ENCODE measurements at places on chromosomes 16 and 17.

GRCh38 chr16:51761001-51761400 lies 609.9 kb upstream of the SALL1 start:
- no peaks in the 10 kb centered on the region for H3K27me3 ChIP-seq
- no peak overlapping the region for H3K27ac ChIP-seq
- H3K4me3 ChIP-seq, result no peak overlapping the region
- DNase-seq, result no peak

- H3K27ac ChIP-seq, result no peak overlapping the region
- no peaks in the 10 kb centered on the region for H3K36me3 ChIP-seq
- H3K4me3 ChIP-seq, result no peak overlapping the region
- peaks cover 10% of the 10 kb centered on the region for H3K4me1 ChIP-seq
- no peak for DNase-seq
Observed at GRCh38 chr17:60106340-60107059, 27.8 kb upstream of the HEATR6 start.

DNA sequence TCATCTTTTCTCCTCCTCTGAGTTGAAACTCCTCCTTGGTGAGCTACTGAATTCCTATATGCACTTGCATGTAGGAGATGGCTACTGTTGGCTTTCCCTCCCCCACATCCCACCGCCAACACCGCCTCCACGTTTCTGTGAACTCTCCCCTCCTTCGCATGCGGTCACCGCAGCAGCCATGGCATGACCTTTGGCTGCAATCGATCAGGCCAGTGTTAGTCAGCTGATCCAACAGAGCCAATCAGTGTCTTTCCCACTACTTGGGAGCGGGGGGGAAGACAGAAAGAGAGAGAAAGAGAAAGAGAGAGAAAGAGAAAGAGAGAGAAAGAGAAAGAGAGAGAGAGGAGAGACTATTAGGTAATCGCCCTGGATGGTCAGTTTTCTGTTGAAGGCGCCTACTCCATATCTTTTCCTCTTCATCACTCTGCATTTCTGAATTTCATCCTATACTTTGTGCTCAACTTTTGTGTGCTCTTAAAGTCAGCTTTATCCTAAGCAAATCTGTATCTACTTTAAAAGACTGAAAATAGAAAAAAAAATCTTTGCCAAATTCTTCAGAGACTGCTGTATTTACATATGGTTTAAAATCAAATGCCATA lies 22.7 kb downstream of the ASGR1 start:
- no peak for DNase-seq
- no peaks in the 10 kb centered on the region for H3K36me3 ChIP-seq
- no peaks in the 10 kb centered on the region for H3K4me1 ChIP-seq
- peaks cover 4% of the 10 kb centered on the region for H3K27me3 ChIP-seq
- H3K4me3 ChIP-seq, result no peak overlapping the region
- H3K27ac ChIP-seq, result no peak overlapping the region

GRCh38 chr17:27535178-27535928 lies 79.1 kb downstream of the KSR1 start:
- H3K4me3 ChIP-seq, result no peak overlapping the region
- no peaks in the 10 kb centered on the region for H3K36me3 ChIP-seq
- no peaks in the 10 kb centered on the region for H3K27me3 ChIP-seq
- H3K4me1 ChIP-seq, result peaks cover 32% of the 10 kb centered on the region

DNA sequence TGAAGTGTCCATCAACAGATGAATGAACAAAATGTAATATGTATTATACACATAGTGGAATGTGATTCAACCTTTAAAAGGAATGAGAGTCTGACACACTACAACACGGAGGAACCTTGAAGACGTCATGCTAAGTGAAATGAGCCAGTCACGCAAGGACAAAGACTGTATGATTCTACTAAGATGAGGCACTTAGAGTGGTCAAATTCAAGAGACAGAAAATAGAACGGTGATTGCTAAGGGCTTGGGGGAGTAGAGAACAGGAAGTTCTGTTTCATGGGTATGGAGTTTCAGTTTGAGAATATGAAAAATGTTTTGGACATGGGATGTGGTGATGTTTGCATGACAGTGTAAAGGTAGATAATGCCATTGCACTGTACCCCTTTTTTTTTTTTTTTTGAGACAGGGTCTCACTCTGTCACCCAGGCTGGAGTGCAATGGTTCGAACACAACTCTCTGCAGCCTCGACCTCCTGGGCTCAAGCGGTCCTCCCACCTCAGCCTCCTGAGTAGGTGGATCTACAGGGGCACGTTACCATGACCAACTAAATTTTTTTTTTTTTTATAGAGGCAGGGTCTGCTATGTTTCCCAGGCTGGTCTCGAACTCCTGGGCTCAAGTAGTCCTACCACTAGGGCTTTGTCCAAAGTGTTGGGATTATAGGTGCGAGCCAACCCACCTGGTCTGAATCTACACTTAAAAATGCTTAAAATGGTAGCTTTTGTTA lies 2.9 kb upstream of the CCDC102A start:
- peak overlapping the region; percentile 78 for H3K4me3 ChIP-seq
- no peaks in the 10 kb centered on the region for H3K36me3 ChIP-seq
- peaks cover 71% of the 10 kb centered on the region for H3K4me1 ChIP-seq
- no peak for DNase-seq
- peaks cover 10% of the 10 kb centered on the region for H3K27me3 ChIP-seq
- peak overlapping the region; percentile 86 for H3K27ac ChIP-seq

GRCh38 chr16:85164431-85164830 lies 52.2 kb upstream of the CIBAR2 start:
- no peak overlapping the region for H3K4me3 ChIP-seq
- DNase-seq, result no peak
- no peaks in the 10 kb centered on the region for H3K27me3 ChIP-seq
- H3K4me1 ChIP-seq, result no peaks in the 10 kb centered on the region
- H3K36me3 ChIP-seq, result no peaks in the 10 kb centered on the region

DNA sequence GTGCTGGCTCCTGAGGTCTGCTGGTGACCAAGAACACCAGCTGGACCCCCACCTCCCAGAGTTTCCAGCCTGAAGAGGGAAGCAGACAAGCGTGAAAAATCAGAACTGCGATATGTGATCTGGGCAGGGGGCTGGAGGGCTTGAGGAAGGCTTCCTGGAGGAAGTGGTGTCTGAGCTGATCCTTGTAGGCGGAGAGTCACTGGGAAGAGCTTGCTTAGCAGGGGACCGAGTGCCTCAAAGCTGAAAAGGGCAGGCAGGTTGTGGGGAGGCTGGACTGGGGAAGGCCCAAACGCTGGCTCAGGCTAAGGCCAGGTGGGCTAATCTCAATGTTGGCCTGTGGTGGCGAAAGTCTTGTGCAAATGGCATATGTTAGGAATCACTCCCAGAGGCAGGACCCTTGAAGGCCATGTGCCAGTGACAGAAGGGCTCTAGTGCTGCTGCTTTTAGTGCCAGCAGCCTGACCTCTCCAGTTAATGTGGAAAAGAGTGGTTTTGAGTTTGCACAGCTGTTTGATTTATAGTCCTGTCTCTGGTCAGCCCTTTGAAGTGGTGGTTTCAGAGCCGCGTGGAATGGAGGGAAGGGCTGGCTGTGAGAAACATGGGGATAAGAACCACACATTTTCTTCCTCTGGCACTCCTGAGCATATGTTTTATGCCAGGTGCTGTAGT lies 85.3 kb upstream of the LGALS9 start:
- H3K36me3 ChIP-seq, result no peaks in the 10 kb centered on the region
- DNase-seq, result no peak
- peaks cover 6% of the 10 kb centered on the region for H3K27me3 ChIP-seq
- H3K27ac ChIP-seq, result peak overlapping the region; percentile 89

DNA sequence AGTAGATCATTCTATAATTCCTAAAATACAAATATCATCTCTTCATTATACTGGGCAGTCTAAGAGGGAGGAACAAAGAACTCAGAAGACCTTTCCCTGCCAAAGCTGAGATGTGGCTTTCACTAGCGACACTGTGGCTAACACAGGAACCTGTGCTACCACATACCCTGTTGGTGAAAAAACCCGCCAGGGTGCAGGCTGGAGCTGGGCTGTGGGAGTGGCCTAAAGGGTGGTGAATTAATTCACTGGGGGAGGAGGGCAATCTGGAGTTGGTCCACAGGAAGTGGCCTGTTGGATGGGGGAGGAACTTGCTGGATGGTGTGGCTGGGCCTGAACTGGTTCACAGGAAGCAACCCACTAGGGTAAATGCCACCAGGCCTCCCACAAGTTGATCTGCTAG lies 7.4 kb downstream of the ZNF594 start:
- H3K27ac ChIP-seq, result peak overlapping the region; percentile 60
- H3K27me3 ChIP-seq, result peaks cover 14% of the 10 kb centered on the region
- H3K4me3 ChIP-seq, result peak overlapping the region; percentile 71
- DNase-seq, result peak; percentile 92
- H3K4me1 ChIP-seq, result peaks cover 51% of the 10 kb centered on the region
- H3K36me3 ChIP-seq, result peaks cover 42% of the 10 kb centered on the region

GRCh38 chr17:43873091-43873490 lies 26.1 kb downstream of the CD300LG start:
- no peak overlapping the region for H3K27ac ChIP-seq
- no peak overlapping the region for H3K4me3 ChIP-seq
- DNase-seq, result no peak
- H3K4me1 ChIP-seq, result no peaks in the 10 kb centered on the region
- H3K36me3 ChIP-seq, result no peaks in the 10 kb centered on the region

- peaks cover 6% of the 10 kb centered on the region for H3K27me3 ChIP-seq
- H3K4me3 ChIP-seq, result peak overlapping the region; percentile 79
- H3K27ac ChIP-seq, result peak overlapping the region; percentile 94
- no peaks in the 10 kb centered on the region for H3K36me3 ChIP-seq
- DNase-seq, result peak; percentile 89
Observed at GRCh38 chr17:31654936-31655335, 204.1 kb downstream of the COPRS start.

DNA sequence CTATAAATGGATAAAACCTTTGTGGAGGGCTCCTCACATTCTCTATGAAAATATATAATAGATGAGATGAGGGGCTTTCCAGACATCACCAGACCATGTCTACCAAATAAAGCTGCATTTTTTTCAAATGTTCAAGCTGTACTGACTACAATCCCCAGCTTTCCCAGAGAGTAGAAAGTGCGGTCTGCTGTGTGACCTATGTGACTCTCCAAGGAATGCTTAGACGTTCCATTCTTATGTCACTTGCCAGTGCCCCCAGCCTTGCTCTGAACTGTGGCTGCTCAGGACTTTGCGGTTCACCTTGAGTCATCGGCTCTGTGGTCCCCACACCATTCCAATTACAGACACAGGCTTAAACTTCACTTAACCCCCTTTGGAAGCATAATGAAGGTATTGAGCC lies 47.8 kb upstream of the SCNN1B start:
- DNase-seq, result no peak
- H3K36me3 ChIP-seq, result no peaks in the 10 kb centered on the region
- H3K27ac ChIP-seq, result no peak overlapping the region
- H3K27me3 ChIP-seq, result peaks cover 1% of the 10 kb centered on the region
- no peaks in the 10 kb centered on the region for H3K4me1 ChIP-seq

DNA sequence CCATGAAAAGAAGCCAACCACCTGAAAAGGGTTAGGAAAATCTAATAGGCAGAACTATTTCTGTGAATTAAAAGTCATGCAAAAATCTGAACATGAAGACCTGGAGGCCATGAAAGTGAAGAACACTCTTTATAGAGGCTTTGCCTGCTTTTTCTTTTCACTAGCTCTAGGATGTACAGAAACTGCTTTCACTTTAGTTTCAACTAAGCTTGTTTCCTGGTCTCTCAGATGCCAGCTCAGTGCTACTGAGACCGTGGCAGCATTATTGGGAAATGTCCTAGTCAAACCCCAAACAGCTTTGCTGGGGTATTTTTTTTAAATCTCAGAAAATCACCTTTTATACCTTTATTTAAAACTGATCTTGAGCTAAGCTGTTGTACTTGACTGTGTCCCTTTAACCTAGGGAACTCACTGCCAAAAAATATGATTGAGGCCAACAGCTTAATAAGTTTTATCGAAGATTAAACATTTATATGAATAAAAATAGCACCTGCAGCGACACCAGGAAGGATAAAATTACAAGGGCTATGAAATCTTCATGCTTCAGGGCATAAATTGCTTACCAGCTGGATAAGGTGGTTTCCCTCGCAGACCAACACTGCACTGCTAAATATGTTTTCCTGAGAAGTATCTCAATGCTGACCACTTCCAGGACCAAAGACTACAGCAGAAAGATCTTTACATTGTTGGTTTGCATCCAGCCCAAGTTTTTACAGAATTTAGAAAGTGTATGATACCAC lies 621.8 kb upstream of the ZFHX3 start:
- H3K27me3 ChIP-seq, result no peaks in the 10 kb centered on the region
- H3K4me3 ChIP-seq, result no peak overlapping the region
- no peak overlapping the region for H3K27ac ChIP-seq
- no peaks in the 10 kb centered on the region for H3K4me1 ChIP-seq

- H3K4me3 ChIP-seq, result no peak overlapping the region
- no peak for DNase-seq
- no peaks in the 10 kb centered on the region for H3K36me3 ChIP-seq
- peaks cover 15% of the 10 kb centered on the region for H3K27me3 ChIP-seq
- no peak overlapping the region for H3K27ac ChIP-seq
Observed at GRCh38 chr17:44137891-44138709, 3.6 kb upstream of the HROB start.

DNA sequence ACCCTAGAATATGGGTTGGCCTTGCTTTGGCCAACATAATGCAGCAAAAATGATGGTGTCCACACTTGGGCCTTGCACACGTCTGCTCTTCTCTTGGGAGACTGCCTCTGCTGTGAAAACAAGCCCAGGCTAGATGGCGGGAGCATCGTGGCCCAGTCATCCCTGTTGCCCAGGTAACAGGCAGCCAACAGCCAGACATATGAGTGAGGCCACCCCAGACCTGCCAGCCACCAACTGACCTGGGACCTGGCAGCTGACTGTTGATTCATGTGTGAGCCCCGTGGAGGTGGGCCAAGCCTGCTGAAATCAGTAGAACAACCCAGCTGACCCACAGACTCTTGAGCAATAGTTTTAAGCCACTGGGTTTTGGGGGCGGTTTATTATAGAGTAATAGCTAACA lies 39.4 kb upstream of the CDH3 start:
- DNase-seq, result no peak
- no peak overlapping the region for H3K4me3 ChIP-seq
- H3K27me3 ChIP-seq, result no peaks in the 10 kb centered on the region
- H3K27ac ChIP-seq, result no peak overlapping the region
- H3K4me1 ChIP-seq, result no peaks in the 10 kb centered on the region

- H3K4me1 ChIP-seq, result peaks cover 14% of the 10 kb centered on the region
- H3K27ac ChIP-seq, result peak overlapping the region; percentile 53
- peak; percentile 28 for DNase-seq
- no peak overlapping the region for H3K4me3 ChIP-seq
- H3K36me3 ChIP-seq, result peaks cover 10% of the 10 kb centered on the region
Observed at GRCh38 chr16:78925083-78925767, 675.3 kb downstream of the MAF start.

- peaks cover 55% of the 10 kb centered on the region for H3K4me1 ChIP-seq
- peak; percentile 52 for DNase-seq
- H3K4me3 ChIP-seq, result peak overlapping the region; percentile 99
- peak overlapping the region; percentile 96 for H3K27ac ChIP-seq
Observed at GRCh38 chr17:63696381-63696961, 3.5 kb downstream of the LIMD2 start.

All from immature natural killer cell (primary cell).